Daoy (cell line): ENCODE measurements at places on chromosomes 1 and 21. TPM values are rescaled to one million over a fixed set of nuclear protein-coding genes. Genes with fewer than 3 reads are reported as not detected.

DNA sequence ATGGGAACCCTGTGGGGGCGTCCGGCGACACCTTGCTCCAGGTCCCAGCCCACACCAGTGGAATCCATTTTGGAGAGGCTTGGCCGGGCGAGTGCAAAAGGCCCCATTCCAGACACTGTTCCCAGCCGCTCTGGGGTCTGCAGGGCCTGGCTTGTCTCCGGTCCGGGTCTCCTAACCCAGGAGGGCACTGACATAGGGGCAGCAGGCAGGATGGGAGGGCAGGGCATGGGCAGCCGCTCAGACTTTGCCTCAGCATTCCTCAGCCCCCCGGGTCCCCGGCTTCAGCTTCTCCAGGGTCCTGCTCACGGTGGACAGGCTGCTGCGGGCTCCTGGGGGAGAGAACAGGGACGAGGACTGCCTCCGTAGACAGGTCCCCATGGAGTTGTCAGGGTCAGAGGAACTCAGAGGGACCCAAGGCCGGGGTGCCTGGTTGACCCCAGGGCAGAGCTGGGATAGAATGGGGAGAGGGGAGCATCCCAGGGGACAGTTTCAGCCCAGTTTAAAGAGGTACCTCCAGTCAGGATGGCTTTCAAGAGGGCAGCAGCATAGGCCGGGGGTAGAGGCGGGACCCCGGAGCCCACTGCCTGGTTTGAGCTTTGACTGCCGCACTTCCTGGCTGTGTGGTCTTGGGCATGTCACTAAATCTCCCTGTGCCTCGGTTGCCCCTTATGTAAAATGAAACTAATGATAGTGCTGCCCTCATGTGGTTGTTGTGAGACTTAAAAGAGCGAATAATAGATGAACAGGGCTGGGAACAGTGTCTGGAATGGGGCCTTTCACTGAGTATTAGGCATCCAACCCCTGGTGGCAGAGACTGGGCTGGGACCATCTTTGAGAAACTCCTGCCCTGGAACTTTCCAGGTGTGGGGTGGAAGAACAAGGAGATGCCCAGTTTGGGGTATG, 3.7 kb downstream of the KNCN start:
- peak; percentile 45 for DNase-seq

USH2A gene
- total RNA-seq: under 0.01 TPM in 1 of 2 replicates, not detected in the other

FNDC5 gene
- total RNA-seq: 2.0 and 2.7 TPM in 2 replicates

ZSCAN20 gene
- 5.5 and 9.1 TPM in 2 replicates for total RNA-seq

- DNase-seq: no peak
These were observed 1.9 kb upstream of the CTH start for GRCh38 chr1:70409136-70409535.

DNA sequence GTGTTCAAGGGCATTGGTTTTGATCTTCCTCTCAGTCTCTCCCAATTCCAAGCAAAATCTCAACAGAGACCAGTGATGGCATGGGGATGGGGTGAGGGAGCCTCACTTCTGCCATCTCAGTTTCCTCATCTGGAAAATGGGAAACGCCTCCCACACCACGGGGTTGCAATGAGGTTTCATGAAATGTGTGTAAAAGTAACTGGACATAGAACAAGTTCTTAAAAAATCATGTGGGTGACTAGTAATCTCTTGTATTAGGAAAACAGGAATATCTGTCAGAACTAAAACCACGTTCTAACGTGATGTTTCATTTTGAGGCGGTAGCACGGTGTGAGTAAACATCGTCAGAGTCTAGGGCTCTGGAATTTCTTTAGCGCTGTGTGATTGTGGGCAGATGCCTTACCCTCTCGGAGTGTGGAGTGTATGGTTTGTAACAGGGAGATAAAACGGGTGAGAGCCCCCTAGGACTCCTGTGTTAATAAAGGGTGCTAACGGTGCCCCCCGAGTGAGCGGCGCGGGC, 55.5 kb upstream of the DNAJC6 start:
- no peak for DNase-seq

MACO1 gene
- 12.7 and 15.9 TPM in 2 replicates for total RNA-seq

- no peak for DNase-seq
These were observed 11.5 kb downstream of the SH3BGRL3 start for GRCh38 chr1:26291433-26291832.

DNA sequence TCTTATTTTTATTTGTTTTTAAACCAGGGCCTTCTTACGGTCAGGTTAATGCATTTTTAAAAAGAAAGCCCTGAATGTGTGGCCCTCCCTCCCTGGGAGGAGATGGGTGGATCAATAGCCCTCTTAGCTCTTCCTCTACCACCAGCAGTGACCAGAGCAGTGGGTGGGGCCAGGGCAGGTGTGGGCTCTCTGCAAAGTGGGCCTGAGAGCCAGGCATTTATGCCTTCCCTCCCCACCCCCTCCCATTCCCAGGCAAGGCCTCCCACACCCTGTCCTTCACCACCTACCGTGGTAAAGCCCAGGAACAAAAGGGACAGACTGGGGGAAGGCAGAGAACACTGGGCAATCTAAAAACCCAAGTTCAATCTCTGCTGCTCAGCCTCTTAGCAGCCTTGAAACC, 63.9 kb downstream of the SSBP3 start:
- DNase-seq: no peak

GRCh38 chr1:12296623-12297022, 66.8 kb downstream of the VPS13D start:
- peak; percentile 40 for DNase-seq

GRCh38 chr1:36096500-36097432, 8.1 kb downstream of the ADPRS start:
- DNase-seq: peak; percentile 62

DNA sequence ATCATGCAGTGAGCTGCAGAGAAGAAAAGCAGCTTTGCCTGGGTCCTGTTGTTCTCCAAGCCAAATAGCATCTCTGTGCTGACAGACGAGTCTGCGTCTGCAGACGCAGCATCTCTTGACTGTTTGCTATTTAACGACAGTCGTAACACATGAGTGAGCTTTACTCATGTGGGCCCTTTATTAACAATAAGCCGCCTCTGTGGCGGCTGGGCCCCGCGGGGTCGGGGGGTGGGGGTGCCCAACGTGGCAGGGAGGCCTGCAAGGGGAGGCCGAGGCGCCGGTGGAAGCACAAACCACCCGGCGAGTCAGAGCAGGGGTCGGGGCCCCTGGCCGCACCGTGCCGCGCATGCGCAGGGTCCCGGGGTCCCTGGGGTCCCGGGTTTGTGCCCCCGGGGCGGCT, 435.1 kb downstream of the KIF26B start:
- DNase-seq: no peak

STUM gene
- 0.45 TPM in 1 of 2 replicates, not detected in the other for total RNA-seq

DNA sequence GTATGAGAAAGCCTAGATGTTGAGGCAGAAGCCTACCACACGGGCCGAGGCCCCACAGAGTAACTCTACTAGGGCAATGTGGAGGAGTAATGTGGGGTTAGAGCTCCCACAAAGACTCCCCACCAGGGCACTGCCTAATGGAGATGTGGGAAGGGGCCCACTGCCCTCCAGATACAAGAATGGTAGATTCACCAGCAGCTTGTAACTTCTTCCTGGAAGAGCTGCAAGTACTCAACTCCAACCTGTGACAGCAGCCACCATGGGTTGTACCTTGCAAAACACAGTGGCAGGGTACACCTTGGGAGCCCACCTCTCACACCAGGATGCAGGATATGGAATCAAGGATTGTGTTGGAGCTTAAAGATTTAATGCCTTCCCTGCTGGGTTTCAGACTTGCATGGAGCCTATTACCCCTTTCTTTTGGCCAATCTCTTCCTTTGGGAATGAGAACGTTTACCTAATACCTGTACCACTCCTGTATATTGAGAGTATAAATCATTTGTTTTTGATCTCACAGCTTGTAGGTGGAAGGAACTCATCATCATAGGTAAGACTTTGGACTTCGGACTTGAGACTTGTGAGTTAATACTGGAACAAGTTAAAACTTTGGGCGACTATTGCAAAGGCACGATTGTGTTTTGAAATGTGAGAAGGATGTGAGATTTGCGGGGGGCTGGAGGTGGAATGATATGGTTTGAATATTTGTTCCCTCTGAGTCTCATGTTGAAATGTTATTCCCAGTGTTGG, 57.5 kb downstream of the TENT5C start:
- no peak for DNase-seq

- DNase-seq: no peak
These were observed 93.9 kb downstream of the PDE9A start for GRCh38 chr21:42747276-42747701.

DNA sequence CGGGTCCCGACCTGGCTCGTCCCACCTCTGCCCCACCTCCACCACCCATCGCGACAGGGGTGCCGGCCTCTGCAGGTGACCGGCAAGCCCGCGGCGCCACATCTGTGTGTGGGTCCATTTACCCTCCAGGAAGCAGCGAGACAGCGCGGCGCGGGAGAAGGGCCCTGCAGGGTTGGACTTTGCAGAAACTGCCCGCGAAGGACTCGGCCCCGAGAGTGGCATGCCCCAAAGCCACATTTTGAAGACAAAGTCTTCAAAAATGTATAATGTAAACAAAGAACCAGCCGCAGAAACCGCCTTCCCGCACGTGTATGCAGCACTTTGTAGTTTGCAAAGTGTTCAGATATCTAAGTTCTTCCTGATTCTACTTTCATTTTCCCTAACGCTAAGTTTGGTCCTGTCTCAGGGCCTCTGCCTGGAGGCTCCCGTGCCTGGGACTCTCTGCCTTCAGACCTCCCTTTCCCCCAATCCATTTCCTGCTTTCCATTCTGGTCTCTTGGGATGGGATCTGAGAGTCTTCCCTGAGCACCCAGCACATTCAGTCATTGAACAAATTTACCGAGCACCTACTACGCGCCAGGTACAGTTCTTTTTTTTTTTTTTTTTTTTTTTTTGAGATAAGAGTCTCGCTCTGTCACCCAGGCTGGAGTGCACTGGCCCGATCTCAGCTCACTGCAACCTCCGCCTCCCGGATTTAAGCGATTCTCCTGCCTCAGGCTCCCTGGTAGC, 524 bp upstream of the TMCO4 start:
- peak; percentile 76 for DNase-seq

TRIM17 gene
- not detected in 2 replicates for total RNA-seq

- DNase-seq: no peak
These were observed 65.4 kb downstream of the TP53BP2 start for GRCh38 chr1:223780318-223780717.

FCRL2 gene
- not detected in 2 replicates for total RNA-seq

CCDC17 gene
- 1.1 and 1.2 TPM in 2 replicates for total RNA-seq

PPIAL4G gene
- total RNA-seq: not detected in 2 replicates

GRCh38 chr1:192407206-192407605, 90.4 kb downstream of the RGS21 start:
- no peak for DNase-seq

GRCh38 chr1:931380-932172, 7.9 kb downstream of the SAMD11 start:
- no peak for DNase-seq

MFAP2 gene
- 150 and 213 TPM in 2 replicates for total RNA-seq

DNA sequence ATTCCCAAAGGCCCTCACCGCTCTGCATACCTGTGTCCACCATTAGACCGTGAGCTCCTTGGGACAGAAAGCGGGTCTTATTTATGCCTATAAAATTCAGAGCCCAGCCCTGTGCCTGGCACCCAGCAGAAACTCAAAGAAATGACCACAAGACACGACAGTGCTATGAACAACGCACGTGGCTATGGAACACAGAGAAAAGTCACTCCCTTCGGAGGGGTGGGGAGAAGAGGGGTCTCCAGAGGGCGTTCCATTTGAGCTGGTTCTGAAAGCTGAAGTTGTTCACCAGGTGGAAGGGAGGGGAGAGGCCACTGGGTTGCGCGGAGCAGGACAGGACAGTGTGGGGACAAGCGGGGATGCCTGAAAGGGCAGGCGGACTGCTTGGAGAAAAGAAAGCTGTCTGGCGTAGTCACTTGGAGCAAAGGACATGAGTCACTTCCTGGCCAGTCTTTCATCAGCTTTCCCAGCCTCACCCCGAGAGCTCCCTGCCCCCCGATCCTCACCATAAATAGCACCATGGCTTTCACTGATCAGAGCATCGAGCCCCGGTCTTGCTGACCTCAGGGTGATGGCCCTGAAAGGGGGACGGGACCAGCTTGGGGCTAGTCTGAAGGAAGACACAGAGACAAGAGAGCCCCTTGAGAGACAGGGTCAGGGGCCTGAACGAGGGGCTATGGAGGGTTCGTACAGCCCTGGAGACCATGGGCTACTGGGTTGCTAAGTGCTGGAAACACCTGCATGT, 28.5 kb downstream of the ECE1 start:
- DNase-seq: peak; percentile 95

DNA sequence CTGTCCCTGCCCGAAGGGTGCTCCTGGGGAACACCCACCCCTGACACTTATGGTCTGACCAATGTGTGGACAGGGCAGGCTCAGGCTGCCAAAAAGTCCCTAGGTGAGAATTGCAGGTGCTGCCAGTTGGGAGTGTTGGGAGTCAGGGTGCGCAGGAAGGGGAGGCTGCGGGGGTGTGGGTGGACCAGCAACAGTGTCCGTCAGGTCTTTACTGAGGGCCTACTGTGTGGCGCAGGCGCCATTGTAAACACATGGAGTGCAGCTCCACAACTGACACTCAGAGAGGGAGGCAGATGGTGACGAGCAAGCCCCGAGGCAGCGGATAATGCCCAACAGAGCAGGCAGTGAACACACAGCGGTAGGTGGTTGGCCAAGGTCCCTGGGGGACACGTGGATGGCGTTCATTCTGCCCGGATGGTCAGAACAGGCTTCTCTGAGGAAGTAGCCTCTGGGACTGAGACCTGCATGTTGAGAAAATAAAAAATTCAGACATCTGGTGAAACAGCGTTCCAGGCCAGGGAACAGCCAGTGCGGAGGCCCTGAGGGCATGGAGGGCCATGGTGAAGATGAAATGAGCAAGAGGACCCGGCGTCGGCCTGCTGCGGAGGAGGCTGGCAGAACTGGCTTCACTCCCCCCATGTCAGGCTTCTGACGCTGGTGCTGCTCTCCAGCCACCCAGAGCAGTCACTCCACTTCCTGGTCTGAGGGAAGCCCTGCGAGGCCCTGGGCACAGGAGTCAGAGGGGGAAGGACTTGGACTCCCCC, 136.2 kb upstream of the ZBTB40 start:
- no peak for DNase-seq

- DNase-seq: no peak
These were observed 57.9 kb downstream of the SASS6 start for GRCh38 chr1:100074604-100075395.

GRCh38 chr21:36422279-36423098, 37.3 kb downstream of the CHAF1B start:
- DNase-seq: peak; percentile 85

- DNase-seq: no peak
These were observed 1355.8 kb upstream of the PRMT6 start for GRCh38 chr1:105700723-105701122.

FCER1G gene
- 1.5 TPM in 1 of 2 replicates, not detected in the other for total RNA-seq

- DNase-seq: no peak
These were observed 36.2 kb upstream of the ZBTB40 start for GRCh38 chr1:22415489-22415888.

GRCh38 chr1:3368711-3369445, 85.6 kb upstream of the ARHGEF16 start:
- DNase-seq: peak; percentile 72

DNA sequence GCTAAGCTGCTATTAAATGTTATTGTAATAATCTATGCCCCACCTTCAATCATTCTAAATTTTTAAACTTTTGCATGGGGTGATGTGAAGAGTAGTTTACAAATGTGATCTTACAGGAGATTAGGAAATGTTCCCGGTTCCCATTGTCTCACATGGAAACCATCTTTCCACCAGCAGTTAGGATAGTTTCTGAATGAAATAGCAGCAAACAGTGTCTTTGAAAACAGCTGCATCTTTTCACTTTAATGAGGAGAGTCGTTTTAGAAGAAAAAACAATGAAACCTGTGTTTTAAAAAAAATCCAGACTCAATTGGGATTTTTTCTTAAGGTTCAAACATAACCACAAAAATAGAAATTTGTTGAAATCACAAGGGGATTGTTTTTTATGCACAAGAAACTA, 134.2 kb downstream of the TLR5 start:
- no peak for DNase-seq
